ENCODE measurements at places on chromosomes 16 and 17.

DNA sequence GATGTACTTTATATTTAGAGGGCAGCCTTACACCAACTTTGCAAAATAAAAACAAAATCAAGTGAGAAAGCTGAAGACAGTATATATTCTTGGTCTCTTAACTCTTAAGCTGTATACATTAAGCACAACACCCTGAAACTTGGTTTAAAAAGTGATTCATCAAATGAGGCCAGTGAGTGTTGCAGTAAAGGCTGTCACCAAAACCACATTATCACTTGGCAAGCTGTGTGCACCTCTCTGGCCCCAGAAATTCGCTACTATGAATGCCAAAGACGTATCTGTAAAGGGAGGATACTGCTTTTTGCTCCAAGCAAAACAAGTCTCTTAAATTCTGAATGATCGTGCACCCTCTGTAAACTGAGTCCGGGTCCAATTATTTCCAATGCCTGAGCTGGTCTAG is 163.9 kb downstream of the ZFHX3 start:
- no peak for DNase-seq

DNA sequence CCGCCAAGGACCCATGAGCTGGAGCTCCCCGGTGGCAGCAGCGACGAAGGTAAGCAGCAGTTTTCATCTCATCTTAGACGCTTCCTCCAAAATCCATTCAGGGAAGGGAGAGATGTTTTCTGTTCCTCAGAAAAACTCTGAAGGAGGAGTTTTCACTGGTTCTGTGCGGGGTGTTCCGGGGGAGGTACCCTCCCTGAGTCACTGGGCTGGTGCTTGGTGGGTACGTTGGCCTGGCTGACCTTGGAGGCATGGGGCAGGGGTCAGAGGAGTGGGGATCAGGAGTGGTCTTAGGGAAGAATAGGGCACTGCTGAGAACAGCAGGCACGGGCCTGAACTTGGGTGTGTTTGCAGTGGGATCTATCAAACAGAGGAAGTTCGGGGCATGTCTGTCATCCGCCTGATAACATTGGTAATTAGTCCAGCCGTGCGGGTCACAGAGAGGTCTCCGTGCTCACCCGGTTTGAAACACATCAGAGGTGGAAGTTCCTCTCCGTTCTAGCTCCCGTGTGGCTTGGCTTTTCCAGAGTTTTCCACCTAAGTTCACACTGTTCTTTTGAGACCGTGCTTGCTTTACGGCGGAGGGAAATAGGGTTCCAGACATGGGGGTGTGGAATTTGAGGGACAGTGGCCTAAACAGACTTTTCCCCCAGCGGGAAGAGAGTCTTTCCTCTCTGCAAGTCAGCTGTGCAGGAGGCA is 59.6 kb upstream of the CIBAR2 start:
- DNase-seq = no peak

DNA sequence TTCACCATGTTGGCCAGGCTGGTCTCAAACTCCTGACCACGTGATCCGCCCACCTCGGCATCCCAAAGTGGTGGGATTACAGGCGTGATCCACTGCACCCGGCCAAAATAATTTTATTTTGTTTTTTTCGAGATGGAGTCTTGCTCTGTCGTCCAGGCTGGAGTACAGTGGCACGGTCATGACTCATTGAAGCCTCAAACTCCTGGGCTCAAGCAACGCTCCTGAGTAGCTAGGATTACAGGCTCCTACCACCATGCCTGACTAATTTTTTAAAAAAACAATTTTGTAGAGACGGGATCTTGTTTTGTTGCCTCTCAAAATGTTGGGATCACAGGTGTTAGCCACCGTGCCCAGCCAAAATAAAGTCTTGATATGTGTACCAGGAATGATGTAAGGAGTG is 2.4 kb upstream of the TTLL6 start:
- DNase-seq = no peak

GRCh38 chr17:79298799-79299198 is 224.2 kb downstream of the ENGASE start:
- no peak for DNase-seq

DNA sequence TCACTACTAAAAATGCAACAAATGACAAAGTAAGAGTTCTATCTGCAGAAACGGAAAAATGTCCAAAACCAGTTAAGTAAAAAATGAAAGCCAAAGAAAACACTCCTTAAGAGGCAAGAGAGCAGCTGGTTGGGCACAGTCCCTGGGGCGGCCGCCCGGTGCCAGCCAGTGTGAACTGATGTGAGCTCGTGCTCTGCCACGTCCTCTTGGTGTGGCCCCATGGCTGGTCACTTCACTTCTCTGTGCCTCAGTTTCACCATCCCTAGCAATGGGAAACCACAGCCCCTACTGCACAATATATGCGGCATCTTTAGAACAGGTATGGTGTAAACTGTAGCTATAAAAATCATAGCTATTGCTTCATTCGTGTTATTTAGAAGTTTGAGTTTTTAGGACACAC is 21.2 kb downstream of the USP36 start:
- peak; percentile 9 for DNase-seq

DNA sequence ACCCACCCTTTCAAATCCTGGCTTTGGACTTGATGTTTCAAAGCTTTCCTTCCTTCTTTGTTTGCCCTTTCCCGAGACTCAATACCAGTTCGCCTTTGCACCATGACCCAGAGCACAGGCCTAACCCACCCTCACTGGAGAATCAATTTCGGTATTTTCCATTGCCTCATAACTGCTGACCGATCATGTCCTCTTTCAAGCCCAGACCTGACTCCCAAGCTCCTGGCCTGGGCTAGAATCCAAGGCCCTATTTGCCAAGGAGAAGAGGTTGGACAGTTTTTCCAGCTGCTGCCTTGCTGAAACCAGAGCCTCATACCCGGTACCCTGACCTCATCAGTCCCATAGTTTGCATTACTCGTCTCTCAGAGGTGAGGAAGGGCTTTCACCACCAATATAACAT is 35.3 kb upstream of the HELZ start:
- no peak for DNase-seq
